ENCODE measurements at places on chromosomes 12 and 14. TPM values are rescaled to one million over a fixed set of nuclear protein-coding genes. Genes with fewer than 3 reads are reported as not detected.

Gene CLEC1A
- 0.23 TPM for total RNA-seq

Gene NEDD8
- 134 TPM for total RNA-seq

- no peaks in the 10 kb centered on the region for H3K4me1 ChIP-seq
- no peak overlapping the region for H3K4me3 ChIP-seq
Measured at GRCh38 chr14:104712881-104713734, 10.9 kb upstream of the ADSS1 start.

DNA sequence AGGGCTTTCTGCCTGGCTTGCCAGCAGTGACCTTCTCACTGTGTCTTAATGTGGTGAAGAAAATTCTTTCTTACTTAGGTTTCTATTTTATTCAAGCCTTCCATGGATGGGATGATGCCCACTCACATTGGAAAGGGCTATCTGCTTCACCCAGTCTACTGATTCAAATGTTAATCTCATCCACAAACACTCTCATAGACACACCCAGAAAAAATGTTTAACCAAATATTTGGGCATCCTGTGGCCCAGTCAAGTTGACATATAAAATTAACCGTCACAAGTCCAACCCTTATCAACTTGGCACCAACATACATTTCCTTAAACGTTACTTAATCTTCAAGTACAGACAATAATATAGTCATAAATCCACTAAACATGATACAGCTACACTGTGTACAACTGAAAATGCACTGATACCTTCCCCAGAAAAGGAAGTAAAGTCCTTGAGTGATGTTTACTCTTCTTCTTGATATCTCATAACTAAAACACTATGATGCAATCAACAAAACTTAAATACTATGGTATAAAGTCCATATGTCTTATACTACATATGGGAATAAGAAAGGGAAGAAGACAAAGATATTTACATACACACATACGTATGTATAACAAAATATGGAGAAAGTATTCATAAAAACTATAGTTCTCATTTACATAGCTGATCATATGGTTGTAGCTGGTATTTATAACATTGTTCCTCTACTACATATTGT, 394.7 kb upstream of the NOVA1 start:
- H3K4me1 ChIP-seq, result no peaks in the 10 kb centered on the region
- DNase-seq, result no peak
- H3K27ac ChIP-seq, result no peak overlapping the region
- H3K27me3 ChIP-seq, result no peaks in the 10 kb centered on the region
- no peaks in the 10 kb centered on the region for H3K36me3 ChIP-seq

DNA sequence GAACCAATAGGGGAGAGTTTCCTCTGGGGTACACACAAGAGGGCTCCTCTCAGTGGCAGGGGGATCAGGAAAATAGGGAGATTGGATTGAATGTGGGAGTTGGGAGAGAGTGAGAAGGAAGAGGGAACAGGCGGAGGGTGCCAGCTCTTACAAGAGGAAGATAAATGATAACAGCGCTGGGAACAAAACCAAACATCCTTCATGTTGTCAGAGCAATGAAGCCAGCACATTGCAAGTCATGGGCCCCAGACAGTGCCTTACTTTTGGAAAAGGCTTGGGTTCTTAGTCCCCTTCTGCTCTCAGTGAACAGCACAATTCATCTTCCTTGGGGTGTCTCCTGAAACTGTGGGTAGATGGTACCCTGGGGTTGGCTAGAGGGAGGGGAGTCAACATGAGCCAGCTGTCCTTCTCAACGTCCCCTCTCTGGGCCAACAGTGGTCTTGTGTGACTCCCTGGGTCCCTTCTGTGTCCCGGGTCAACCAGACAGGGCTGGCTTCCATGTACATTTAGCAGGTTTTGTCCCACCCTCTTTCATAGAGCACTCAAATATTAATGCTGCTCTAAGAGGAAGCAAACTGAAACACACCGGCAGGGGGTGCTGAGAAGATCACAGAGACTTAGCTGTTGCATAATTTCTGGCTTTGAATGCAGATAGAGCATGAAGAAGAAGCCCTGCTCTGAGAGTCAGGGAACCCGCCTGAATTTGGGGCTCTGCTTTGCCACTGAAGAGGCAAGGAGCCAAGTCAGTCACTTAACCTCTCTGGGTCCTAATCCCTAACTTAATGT, 138.5 kb downstream of the ESRRB start:
- DNase-seq, result no peak
- peaks cover 87% of the 10 kb centered on the region for H3K27me3 ChIP-seq
- H3K4me3 ChIP-seq, result no peak overlapping the region

GRCh38 chr12:64497484-64497883, 45.6 kb downstream of the TBK1 start:
- H3K27ac ChIP-seq, result no peak overlapping the region
- peaks cover 48% of the 10 kb centered on the region for H3K36me3 ChIP-seq
- H3K27me3 ChIP-seq, result no peaks in the 10 kb centered on the region
- H3K4me3 ChIP-seq, result no peak overlapping the region
- no peak for DNase-seq
- H3K4me1 ChIP-seq, result no peaks in the 10 kb centered on the region
